NCI-H2171 (cell line): ENCODE measurements at places on chromosomes 13 and 19.

DNA sequence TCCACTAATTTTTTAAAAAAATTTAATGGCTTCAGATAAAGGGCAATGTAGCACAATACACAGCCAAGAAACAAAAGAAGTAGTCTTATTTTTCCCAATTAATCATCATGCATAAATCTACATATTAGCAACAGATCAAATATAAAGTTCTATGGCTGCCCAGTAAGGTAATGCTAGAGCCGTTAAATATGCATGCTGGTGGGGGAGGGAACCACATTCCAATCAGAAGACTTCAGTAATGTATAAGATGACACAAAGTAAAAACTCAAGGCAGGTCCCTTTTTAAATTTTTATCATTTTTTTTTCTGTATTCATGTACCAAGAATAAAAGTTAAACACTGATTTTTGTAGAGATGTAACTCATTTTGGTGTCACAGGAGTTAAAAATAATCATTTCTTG is 62.0 kb downstream of the MPHOSPH8 start:
- DNase-seq = no peak

GRCh38 chr19:55603581-55604292 is 1.7 kb upstream of the ZNF865 start:
- DNase-seq = no peak

DNA sequence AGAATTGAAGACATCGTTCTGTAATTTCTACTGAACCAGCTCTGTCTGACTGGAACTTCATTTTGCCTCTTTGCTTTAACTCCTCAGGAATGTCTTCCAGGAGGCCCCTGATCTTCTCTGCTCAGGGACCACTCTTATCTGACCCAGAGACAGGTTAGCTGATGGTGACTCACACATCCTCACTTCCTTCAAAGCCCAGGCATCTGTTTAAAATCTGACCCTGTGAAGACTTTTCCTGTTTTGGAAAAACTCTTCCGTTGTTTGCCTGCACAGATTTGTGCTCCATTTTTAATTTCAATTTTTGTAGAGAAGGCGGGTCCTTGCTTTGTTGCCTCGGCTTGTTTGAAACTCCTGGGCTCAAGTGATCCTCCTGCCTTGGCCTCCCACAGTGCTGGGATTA is 1.6 kb downstream of the ARL11 start:
- DNase-seq = no peak

- DNase-seq = no peak
Observed at GRCh38 chr13:113876346-113877148, 12.7 kb upstream of the GAS6 start.

DNA sequence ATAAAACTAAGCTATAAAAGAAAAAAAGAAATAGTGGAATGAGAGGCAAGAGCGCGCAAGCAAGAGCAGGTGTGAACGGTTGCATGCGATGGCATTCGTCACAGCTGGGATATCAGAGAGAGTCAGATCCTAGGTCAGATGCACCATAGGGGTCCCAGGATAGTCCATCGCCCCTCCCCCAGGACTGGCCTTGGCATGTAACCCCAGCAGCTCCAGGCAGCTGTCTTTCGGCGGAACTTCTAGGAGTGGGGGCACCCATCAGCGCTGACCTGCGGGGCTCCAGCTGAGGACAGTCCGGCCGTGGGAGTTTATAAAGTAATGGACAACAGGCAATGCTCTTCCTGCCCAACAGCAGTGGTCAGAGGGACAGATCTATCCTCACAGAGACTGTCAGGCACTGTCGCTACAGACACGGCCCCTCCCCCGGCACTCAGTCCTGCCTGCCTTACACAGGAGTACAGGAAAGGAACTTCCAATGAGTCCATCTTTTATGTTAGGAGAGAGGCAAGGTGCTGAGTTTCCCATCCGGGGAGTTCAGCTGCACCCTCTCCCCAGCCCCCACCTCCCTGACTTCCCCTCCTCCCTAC is 1.4 kb downstream of the SIAH3 start:
- no peak for DNase-seq

DNA sequence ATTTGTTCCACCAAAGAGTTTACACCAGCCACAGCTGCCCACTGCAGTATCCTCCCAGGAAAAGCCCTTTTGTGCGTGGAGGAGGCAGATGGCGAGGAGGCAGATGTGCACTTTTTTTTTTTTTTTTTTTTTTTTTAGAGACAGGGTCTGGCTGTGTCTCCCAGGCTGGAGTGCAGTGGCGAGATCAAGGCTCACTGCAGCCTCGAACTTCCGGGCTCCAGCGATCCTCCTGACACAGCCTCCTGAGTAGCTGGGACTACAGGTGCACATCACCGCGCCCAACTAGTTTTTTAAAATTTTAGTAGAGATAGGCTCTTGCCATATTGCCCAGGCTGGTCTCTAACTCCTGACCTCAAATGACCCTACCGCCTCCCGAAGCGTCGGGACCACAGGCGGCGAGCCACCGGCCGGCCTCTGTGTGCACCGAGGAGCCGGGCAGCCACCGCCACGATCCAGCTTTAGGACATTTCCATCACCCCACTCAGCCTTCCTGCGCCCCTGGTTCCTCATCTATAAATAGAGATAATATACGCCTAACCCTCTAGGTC is 563 bp upstream of the PDCD5 start:
- peak; percentile 40 for DNase-seq

GRCh38 chr13:110156301-110157049 is 150.5 kb downstream of the COL4A1 start:
- DNase-seq = no peak

DNA sequence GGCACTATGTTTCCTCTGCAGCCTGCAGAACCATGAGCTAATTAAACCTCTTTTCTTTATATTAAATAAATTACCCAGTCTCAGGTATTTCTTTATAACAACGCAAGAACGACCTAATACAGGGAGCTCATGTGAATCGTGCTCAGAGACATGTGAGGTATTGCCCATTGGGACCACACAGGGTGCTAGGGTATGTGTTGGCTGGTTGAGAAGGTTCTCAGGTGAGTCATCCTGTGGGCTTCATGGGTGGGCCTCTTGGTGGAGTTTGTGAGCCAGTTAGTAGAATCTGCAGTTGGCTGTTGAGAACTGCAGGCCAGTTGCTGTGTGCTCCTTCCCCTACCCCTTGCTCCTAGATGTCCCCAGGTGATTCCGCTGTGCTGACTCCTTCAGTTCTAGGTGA is 163.0 kb downstream of the HS6ST3 start:
- no peak for DNase-seq

DNA sequence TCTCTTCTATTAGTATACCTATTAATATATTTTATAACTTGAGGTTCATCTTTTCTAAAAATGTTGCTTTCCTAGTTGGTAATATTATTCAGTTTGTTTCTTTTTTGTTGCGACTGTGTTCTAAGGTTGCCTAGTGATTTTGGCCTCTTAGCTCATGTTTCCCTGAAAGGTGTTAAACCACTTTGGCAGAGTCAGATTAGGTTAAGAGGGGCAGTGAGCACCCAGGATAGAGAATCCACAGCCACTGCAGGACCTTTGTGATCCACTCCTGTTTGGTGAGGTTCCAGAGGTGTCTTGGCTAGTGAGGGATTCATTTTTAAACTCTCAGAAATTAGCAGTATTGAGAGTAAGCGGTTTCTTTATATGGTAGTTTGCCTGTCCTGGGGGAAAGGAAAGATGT is 14.9 kb upstream of the GPR18 start:
- DNase-seq = no peak

DNA sequence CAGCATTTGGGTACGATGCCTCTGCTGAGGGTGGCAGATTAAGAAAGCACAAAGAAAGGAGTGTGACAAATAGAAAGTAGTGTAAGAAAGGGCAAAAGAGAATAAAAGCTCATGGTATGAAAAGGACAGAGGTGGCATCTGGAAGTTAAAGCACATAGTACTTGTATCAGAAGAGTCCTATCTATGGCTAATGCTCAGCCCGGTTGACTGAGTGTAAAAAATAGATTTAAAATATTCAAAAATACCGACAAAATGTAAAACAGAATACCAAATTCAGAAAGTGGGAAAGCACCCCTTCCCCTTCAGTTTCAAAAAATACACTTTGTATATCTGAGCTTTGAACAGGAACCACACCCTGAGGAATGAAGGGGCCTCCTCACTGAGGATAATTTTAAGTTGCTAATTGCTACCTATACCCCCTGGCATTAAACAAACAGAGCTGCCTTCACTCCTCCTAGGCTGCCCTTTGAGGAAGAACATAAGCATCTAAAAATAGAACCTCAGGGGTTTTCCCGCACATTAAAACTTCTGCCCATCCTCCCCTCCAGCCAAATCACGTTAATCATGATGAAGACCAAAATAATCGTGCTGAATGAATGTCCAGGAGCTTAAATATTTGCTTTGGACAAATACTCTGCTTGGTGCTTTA is 43.3 kb downstream of the DLEU7 start:
- no peak for DNase-seq

DNA sequence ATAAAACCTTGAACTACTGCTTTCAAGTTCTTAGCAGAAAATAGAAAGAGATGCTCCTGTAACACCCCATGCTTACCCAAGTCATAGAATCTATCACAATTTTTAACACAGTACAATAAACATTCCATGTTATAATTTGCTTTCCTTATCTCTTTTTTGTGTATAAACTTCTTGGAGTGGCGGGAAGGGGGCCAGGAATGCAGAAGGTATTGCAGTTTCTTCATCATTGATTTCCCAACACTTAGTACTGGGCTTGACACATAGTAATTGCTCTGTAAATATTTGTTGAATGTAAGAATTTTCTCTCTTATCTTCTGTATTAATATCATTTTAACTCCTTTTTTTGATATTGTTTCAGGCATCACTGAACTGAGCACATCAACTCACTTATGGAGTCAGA is 535.8 kb downstream of the KCTD12 start:
- DNase-seq = no peak

GRCh38 chr13:42715909-42716308 is 65.5 kb upstream of the FAM216B start:
- no peak for DNase-seq

GRCh38 chr13:50518781-50519201 is 324.7 kb downstream of the DLEU7 start:
- DNase-seq = no peak

DNA sequence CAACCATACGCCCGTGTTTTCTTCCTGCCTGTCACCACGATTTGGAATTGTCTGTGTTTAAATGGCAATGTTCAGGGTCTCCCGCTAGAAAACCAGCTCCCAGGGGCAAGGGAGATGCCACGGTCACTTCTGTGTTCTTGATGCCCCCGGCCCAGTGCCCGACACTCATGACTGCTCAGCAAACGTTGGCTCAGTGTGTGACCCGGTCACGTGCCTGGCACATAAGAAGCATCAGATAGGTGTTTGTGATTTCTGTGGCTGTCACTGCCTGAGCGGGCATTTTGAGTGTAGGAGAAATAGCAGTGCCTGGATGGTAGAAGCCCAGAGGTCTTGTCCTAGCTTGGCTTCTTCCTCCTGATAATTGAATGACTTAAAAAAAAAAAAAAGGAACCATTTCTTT is 15.5 kb downstream of the HDGFL2 start:
- DNase-seq = no peak

DNA sequence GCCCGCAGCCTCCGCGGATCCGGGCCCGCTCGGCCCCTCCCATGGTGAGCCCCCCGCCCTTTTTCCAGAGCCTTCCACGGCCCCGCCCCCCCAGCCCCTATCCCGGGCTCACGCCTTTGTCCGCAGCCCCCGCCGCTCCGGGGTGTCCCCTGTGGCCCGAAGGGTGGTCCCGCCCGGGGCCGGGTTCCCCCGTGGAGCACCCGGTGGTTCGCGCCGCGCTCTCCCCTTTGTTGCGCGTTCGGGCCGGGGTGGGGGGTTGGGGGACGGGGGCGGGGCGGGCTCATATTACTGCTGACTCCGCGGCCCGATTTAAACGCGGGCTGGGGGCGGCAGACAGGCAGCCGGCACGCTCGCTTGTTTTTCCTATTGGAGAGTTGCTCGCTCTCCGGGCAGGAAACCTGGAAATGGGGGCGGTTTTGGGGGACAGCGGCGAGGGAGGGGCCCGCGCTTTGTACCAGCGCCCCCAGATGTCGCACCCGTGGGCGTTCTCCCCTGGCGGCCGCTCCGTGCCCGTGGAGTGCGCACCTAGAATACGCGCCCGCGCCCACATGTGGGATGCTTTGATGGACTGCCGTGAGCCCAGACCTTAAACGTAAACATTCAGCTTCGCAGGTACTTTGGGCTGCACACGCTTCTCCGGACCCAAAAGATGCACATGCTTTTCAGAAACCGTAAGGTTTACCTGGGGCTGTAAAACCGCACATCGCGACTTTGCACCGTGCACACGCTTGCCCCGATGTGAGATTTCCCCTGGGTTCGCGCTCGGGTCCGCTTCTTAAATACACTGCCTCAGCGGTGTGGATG is 699 bp downstream of the PTOV1 start:
- DNase-seq = peak; percentile 71

- DNase-seq = no peak
Observed at GRCh38 chr19:1810439-1811160, 1.5 kb downstream of the ATP8B3 start.

- no peak for DNase-seq
Observed at GRCh38 chr19:53882391-53883050, 524 bp downstream of the PRKCG start.

DNA sequence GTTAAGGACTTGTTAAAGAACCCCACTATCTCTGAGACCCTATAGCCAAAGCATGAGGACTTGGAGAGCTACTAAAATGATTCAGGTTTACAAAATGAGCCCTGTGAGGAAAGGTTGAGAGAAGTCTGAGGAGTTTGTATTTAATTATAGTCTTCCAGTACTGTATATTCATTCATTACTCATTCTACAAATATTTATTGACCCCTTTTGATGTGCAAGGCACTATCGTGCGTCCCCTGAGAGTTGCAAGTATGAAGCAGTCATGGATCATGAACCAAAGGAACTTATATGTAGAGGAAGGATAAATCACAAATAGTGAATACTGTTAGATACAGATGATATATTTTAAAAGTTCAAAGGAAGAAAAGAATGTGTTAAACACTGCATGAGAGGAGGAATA is 84.4 kb downstream of the DNAJC15 start:
- DNase-seq = no peak

DNA sequence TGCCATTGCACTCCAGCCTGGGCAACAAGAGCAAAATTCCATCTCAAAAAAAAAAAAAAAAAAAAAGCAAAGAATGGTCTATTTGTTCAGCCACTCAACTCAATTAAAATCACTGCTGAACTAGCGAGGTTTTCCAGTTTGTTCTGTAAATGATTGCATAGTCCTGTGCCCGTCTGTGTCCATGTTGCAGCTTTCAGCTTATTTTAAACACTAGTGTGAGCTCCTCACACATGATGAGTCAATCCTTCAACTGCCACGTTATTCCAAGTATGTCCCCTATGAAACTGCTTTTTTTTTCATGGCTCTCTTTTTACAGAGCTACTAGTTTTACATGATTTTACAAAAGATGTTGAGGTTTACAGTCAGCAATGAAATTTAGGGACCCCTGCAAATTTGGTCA is 12.2 kb downstream of the SUGP2 start:
- DNase-seq = no peak

DNA sequence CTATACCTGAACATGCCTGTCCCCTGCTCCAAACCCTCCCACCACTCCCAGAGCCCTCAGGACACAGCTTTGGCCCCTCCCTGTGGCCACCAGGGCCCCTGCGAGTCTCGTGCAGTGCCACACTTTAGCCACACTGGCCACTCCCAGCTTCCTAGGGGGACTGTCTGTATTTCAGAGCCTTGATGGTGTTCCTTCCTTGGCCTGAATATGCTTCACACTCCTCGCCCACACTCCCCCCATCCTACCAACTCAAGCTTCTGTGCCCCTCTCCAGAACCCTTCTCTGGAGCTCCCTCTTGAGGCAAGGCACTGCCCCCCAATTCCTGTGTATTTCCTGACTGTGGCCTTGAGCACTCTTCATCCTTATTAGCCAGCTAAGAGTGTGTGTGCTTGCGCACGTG is 80.2 kb downstream of the DPF1 start:
- DNase-seq = no peak

- DNase-seq = peak; percentile 96
Observed at GRCh38 chr19:42279902-42280814, 11.1 kb downstream of the CIC start.
